ENCODE measurements at places on chromosomes 4 and X.

GRCh38 chrX:9943420-9943819 lies 23.7 kb upstream of the CLDN34 start:
- DNase-seq = no peak

DNA sequence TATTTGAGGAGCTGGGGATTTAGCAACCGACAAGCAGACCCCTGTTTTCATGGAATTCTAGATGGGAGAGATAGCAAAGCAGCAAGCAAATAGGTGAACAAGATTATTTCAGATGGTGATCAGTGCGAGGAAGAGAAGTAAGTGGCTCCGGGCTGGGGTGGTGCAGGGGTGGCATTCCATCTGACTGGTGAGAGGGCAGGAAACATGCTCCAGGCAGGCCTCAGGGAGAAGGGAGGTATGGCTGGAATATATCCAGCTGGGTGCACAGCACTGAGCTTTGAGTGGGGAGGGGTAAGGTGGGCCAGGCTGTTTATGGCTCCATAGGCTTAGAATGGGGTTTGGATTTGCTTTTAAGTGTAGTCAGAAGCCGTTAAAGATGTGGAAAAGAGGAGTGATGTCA lies 21.2 kb downstream of the PTTG2 start:
- no peak for DNase-seq

GRCh38 chr4:21811565-21811964 lies 137.0 kb downstream of the KCNIP4 start:
- DNase-seq = peak; percentile 59

GRCh38 chr4:168550064-168550766 lies 53.4 kb downstream of the PALLD start:
- peak; percentile 72 for DNase-seq

GRCh38 chrX:15416133-15416993 lies 32.1 kb upstream of the VEGFD start:
- DNase-seq = peak; percentile 26

DNA sequence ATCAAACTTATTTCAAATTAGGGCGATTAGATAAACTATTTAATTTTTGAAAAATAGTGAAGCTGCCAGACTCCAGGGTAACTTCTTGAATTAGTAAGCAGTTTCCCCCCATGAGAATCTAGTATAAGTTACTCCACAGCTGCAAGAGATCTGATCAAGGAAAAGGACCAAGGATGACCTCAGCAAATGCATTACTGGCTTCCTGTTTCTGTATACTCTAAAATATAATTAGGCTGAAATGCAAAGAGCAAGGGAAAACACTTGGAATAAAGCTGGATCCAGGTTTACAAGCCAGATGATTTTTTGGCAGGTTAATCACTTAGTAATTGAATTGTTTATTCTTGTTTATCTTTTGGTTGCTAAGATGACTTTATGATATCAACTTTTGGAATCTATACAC lies 13.4 kb upstream of the P2RY10 start:
- no peak for DNase-seq

- no peak for DNase-seq
Measured at GRCh38 chrX:53255738-53256191, 25.6 kb downstream of the IQSEC2 start.

DNA sequence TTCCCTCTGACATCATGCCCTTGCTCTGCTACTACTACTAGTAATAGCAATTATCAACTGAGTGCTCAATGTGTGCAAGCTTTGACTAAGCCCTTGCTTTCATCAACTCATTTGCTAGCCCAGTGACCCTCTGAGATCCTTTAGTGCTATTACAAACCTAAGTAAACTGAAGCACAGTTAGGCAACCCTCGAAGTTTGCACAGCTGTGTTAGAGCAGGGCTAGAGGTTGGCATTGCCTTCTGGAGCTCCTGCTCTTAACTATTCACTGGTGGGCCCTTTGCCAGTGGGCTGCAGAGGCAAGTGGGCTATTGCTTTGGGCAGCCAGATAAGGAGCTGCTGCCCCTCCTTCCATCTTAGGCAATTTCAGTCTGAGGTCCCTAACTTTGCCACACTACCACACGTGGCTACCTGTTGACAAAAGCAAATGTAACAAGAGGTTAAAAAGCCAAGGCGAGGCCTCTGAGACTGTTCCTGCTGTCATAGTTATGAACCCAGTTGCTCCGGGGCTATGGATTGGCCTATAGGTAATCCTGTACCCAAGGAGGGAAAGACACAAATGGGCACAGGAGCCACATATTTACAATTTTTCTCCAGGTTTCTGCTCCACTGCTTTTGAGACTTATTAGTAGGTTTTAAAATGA lies 41.5 kb upstream of the ANKRD50 start:
- DNase-seq = no peak

DNA sequence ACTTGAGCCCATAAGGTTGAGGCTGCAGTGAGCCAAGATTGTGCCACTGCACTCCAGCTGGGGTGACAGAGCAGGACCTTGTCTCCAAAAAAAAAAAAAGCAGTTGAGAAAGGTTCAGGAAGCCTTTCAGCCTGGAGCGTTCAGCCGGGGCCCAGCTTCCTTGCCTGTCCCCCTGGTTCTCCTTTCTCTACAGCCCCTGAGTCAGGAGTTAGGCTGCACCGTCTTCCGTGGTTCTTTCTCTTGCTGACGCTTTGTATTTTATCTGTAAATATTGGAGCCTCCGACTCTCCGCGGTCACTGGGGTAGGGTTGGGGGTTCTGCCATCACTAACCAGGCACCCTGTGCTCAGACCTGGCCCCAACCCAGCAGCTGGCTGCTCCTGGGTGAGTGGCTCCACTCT lies 13.8 kb upstream of the UVSSA start:
- DNase-seq = no peak

GRCh38 chr4:138458751-138459150 lies 216.6 kb upstream of the SLC7A11 start:
- DNase-seq = no peak
